Kidney (tissue), 22 donors: ENCODE measurements at places on chromosomes 7 and 10.

DNA sequence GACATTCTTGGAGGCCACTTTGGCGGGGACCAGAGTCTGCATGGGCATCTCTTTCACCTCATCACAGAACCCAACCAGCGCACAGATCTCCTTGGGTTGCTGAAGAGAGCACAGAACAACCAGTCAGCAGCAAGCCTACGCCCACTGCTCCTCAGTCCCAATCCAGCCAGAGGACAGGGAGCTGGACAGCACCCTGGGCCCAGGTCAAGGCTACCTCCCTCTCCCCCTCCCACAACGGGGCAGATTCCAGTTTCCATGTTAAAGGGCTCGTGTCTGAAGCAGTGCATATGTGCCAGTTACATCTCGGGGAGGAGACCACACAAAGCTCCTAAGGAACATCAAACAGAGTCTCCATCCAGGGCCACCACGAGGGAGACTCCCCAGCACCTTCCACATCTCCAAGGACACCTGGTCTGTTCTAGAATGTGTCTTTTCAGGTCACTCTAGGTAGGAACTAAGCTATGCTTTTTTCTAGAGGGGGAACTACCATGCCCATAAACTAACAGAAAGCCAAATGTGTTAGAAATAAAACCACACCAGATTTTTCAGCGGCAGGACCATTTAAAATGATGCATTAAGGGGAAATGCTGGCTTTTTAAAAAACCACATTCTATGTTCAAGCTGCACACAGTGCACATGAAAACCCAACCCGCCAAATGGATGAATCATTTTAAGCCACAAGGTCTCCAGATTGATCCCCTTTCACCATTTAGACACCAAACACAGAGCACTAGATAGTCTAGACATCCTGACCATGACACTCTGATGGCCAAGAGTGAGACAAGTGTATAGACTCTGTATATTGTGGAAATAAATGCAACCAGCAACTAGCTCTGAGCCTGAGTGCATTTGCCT is 28.9 kb downstream of the PSAP start:
- no peak for DNase-seq

GRCh38 chr10:86687750-86688149 is 19.4 kb downstream of the LDB3 start:
- DNase-seq, result no peak

GRCh38 chr7:133139350-133139749 is 57.5 kb upstream of the CHCHD3 start:
- DNase-seq, result peak; percentile 71

- no peak for DNase-seq
Measured at GRCh38 chr10:129335942-129336341, 131.1 kb upstream of the MGMT start.

GRCh38 chr10:13272164-13272571 is 27.7 kb downstream of the PHYH start:
- DNase-seq, result peak; percentile 73

GRCh38 chr10:89257581-89257980 is 6.0 kb upstream of the LIPA start:
- no peak for DNase-seq

DNA sequence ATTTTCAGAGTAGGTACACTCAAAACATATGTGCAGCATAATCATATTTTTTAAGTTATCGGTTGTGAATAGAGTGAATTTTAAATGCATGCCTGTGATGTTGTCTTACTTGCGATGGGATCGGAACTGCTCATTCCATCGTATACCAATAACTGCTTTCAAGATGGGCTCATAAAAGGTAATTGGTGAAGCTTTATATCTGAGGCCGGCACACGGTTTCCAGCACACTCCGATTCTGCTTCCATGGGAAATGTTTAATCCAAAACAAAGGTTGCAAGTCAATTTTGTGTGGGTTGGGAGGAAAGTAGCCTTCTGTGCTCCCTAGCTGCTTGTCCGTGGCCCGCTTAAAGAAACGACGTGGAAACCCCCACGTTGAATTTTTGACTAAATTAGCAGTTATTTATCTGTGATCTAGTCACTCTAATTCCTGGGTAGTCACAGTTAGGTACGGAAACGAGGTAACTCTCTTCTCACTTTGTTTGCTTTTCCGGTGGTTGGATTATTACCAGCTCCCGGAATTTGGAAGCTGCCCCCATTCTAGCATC is 10.1 kb upstream of the CELF2 start:
- DNase-seq, result no peak

DNA sequence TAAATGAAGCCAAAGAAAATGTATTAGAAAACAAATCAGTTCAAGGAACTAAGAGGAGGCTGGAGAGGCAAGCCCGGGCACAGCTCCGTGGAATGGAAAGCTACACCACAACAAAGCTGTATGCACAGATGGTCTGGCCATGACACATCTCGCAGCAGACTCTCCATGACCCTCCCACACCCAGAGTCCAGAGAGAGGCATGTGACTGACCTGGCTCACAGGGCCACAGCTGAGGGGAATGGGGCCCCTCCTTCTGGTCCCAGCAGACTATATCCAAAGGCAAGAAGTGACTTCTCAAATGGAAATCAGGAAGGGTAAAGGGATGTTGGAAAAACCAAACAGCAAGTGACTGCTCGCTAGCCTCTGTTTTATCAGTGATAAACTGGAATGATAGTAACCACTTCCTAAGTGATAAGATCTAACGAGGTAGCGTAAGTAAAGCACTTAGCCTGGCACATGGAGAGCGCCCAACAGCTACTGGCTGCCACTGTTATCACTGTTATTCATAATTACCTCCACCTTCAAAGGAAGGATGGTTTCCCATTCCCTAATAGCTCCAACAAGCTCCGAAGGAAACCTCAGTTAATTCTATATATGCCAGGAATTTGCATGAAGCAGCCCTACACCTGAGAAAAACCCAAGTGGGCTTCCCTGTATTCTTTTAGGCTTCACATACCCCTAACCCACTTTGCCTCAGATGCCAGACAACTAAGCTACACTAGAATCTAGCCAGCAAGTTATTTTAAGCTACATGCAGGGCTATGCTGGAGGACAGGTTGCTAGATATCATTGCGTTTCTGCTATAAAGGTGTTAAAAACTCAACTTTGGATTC is 8.4 kb downstream of the OSBPL3 start:
- no peak for DNase-seq

DNA sequence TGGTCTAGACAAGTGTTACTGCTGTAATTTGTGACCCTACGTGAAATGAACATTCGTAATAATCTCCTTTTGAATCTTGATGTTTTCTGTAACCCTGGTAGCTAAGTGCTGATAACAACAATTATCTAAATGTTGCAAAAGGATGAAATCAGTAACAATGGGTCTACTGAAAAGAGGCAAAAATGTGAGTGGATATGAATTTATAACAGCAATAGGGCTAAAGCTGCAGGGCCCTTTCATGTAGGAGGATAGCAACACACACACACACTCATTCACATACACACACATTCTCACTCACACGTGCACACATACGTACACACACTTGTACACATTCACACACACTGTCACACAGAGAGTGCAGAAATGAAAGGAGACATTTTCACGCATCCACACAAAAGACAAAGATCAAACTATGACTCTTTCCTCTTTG is 200.8 kb upstream of the NEBL start:
- no peak for DNase-seq

GRCh38 chr10:5259132-5259951 is 62.7 kb downstream of the AKR1C4 start:
- DNase-seq, result no peak

DNA sequence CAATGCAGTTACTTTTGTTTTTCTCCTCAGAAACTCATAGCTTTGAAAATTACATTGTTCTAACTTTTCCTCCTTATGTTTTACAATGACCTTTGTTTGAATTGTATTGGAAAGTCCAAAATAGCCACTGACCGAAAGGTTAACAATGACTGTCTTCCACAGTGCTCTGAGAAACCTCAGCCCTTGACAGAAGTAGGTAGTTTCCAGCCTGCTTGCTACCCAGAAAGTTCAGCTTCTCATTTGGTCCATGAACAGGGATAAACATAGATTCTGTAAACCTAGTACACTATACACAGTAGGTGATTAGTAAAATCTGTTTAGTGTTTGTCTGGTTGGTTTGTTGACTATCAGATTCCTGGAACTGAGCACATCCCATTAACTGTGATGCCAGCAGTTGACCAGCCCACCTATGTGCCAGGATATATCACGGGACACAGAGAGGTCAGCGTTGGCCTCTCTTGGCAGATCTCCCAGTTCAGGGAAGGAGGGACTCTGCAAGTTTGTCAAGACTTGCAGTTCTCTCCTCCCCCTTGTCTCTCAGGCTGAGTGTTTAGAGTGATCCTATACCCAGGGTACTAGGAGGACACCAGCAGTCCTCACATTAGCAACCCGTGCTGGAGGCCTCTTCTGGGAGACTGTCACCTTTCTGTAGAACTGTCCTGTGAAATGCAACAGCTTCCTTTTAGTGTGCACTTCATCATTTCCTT is 297.6 kb downstream of the ARHGAP12 start:
- no peak for DNase-seq

DNA sequence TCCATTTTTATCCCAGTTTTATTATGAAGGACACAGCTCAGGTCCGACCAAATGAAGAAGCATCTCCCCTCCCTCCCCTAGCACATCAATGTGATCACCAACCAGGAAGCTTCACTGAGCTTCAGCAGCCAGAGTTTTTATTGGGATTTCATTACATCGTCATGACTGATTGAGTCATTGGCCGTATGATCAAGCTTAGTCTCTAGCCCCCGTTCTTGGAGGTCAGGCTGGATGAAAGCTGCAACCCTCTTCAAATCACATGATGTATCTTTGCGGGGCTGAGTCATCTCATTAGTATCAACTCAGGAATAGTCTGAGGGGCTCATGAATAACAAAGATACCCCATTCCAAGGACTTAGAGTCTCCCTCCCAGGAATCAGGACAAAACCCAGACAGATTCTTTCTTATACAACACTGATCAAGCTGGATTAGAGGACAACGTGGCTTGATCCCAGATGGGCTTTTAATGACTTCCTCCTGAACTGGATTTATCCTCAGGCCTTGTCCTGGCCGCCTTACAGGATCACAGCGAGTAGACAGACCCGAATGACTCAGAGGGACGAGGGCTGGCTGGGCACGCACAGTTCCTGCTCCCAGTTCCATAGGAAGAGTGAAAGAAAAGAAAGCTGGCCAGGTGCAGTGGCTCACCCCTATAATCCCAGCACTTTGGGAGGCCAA is 14.5 kb downstream of the LIMK1 start:
- DNase-seq, result no peak

DNA sequence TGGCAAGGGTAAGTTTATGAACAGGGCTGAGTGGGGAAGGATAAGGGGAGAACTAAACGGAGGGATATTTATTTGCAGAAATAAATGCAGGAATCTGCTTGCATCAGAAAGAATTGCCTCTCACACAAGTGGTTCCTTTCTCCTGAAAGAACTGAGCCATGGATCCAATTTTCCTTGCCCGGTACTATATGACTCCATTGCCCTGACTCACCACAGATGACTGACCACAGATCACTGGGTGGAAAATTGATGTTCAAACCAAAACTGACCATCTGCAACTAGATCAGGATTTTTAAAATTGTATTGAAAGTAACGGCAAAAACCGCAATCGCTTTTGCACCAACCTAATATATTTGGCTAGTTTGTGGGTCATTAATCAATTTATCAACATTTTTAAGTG is 6.2 kb upstream of the MACC1 start:
- DNase-seq, result no peak

- DNase-seq, result no peak
Measured at GRCh38 chr7:13633857-13634256, 355.6 kb downstream of the ETV1 start.

DNA sequence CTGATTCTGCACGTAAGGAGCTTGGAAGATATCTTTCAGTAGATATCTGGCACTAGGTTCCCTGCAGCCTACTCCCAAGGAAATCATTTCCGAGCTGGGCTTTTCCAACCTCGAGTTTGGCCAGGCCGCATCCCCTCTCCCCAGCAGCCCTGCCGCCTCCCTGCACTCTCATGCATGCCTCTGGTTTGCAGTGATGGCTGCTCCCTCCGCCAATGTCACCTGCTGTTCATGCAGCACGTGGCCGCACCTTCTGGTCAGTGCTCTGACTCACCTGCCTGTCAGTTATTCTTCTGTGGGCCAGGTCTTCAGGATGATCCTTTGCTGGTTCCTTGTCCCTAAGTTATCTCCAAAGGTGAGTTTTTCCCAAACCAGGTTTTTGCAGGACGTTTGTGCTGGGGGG is 50.6 kb upstream of the RASGEF1A start:
- DNase-seq, result no peak

- DNase-seq, result no peak
Measured at GRCh38 chr10:60009710-60010383, 103.5 kb upstream of the CCDC6 start.

DNA sequence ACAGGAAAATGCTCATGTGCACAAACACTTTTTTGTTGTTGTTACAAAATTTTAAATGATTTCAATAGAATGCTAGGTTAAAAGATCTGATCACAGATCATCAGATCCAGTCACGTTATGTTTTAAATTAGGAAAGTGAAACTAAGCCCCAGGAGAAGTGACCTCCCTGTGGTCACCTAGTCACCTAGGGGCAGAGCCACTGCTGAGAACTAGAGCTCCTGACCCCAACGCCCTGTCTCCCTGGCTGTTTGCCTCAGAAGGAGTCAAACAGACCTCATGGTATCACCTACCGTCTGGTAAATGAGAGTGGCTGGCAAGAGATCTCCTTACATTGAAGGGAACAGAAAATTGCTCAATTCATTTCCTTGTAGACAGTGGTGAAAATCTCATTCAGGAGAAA is 447.3 kb downstream of the ADRA2A start:
- DNase-seq, result no peak

DNA sequence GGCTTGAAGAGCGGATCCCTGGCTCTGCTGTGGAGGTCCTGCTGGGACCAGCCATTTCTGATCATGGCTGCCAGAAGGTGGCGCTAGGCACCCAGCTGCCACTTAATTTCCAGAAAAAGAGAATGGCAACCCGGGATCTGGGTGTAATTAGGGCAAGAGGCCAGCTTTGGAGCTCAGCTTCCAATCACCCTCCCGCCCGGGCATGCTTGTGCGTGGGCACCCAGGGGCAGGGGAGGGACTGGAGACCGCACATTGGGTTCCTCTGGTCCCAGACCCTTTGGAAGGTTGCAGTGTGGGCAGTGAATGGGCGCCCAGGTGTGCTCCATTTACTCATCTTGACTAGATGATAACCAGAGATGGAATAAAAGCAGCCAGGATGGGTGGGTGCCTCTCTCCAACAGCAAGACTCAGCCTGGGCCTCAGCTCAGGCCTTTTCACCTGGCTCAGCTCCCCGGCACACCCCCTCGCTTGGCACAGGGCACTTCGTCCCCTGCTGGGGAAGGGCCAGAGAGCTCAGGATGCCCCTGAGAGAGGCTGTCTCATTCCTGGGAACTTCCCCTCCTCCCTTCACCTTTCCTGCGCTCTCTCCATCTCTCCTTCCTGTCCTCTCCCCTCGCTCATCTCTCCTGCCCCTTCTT is 14.7 kb downstream of the FAM241B start:
- peak; percentile 86 for DNase-seq
